Posterior cingulate gyrus (tissue), 11 donors: ENCODE measurements at places on chromosomes 2 and 18.

- DNase-seq, result no peak
Observed at GRCh38 chr2:7045601-7046590, 128.7 kb downstream of the RNF144A start.

GRCh38 chr18:26293982-26294381, 67.7 kb downstream of the TAF4B start:
- DNase-seq, result no peak

- no peak for DNase-seq
Observed at GRCh38 chr2:205936446-205936845, 149.5 kb downstream of the INO80D start.

- no peak for DNase-seq
Observed at GRCh38 chr2:149169656-149170055, 131.2 kb downstream of the LYPD6B start.

- no peak for DNase-seq
Observed at GRCh38 chr2:30713698-30714097, 93.5 kb downstream of the CAPN13 start.

GRCh38 chr2:118530976-118531375, 316.5 kb downstream of the EN1 start:
- no peak for DNase-seq

GRCh38 chr2:85850451-85850850, 38.3 kb downstream of the ST3GAL5 start:
- no peak for DNase-seq

DNA sequence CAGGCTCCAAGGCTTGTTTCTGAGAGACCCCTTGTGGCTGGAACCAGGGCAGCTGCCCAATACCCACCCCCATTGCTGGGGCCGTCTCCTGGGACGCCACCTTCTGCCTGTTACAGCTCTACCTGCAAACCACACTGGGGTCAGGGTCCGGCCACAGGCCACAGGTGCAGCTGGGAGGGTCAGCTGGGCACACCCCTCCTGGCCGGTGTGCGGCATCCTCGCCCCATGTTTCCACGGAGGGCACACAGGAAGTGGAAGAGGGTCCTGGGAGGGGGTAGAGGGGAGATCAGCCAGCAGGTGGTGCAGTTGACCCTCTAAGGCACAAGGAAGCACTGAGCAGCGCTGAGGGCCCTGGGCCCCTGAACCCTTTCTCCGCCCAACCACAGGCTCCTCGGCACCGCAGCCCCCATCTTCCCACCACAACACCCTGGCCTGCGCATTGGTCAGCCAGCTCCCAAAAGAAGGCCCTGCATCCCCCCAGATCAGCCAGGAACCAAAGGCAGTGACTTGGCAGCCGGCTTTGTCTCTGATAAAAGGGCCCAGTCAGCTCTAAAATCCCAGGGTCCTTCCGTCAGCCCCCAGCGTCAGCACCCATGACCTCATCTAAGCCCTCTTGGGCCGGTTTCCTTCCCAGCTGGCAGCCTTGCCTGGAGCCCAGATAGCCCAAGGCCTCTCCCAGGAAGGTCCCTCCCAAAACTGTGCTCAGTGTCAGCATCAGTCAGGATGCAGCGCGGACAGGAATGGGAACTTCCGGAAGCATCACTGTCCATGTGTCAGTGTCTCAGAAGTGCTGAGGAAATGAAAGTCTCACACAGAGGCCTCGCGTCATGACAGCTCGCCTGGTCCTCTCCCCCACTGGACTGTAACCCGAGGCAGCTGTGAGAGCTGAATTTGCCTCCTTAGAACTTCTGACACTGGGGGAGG, 1.7 kb downstream of the ERFE start:
- no peak for DNase-seq

- DNase-seq, result no peak
Observed at GRCh38 chr2:134333646-134334189, 79.8 kb downstream of the MGAT5 start.

DNA sequence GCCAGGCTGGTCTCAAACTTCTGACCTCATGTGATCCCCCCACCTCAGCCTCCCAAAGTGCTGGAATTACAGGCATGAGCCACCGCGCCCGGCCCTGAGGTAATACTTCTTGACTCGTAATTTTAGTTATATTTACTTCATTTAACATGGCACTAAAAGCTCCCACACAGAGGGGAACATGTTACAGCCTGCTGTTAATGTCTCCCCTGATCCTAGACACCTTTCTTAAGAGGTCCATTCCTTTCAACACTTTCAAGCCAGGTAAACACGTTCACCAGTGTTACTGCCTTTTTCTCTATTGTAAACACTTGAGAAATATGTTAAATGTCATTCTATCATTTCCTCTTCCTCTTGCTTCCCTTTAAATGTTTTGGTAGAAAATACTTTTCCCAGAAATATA, 161.4 kb downstream of the METTL4 start:
- DNase-seq, result no peak

DNA sequence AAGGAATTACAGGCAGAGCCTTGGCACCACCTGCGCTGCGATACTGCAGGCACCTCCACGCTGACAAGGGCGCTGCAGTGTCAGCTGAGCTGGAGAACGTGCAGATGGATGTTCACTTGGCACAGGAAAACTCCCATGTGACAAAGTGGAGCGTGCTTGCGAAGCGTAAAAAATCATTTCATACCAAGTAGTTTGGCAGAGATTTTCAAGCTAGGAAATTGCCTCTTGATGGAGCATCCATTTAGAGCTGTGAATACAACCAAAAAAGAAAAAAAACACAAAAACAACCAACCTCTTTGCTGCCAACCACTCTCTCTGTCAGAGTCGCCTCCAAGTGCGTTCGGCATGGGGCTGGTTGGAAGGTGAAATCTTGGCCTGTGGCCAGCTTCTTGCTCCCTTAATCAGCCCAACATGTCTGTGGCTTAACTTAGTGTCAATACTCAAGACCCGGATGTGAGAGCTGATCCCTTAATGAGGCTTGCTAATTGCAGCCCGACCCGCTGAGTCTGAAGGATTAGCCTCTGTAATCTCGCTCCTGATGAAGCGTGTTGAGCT, 38.1 kb downstream of the ACOXL start:
- no peak for DNase-seq

DNA sequence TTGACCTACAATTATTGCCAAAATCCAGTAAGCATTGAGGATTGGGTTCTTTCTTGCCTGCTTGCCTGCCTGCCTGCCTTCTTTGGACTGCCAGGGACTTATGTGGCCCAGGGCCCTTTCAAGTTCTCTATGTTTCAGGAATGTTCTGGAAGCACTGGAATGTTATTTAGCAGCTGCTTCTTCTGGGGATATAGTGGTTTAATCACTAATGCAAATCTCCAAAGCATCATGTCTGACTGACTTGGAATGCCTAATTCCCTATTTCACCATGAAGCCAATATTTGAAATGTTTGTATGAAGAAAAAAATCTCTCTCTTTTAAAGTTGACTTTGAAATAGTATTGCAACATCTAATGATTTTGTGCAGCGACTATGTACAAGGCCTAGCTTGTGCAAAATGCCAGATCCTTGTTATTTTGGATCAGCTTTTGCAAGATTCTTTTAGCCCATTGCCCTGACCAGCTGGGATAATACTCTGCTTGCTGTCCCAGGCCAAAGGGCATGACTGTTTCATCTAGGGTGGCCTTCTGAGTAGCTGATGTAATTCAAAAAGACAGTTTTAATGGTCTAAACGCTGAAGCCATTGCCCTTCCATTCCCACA, 204.6 kb downstream of the RND3 start:
- DNase-seq, result no peak

DNA sequence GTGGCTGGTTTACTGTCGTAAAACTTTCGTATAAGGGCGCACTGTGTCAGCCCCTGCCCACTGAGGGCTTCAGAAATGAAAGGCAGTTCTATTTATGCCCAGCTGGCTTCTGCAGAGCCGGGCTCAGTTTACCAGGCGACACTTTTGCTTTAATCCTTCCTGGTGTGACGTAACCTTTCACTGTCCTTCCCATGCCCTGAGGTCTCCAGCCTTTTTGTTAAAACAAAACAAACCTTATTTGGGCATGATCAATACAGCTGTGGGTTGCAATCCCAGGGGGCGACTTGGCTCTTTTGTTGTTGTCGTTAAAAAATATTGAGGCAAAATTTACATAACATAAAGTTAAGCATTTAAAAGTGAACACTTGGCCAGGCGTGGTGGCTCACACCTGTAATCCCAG, 85.3 kb downstream of the AGAP1 start:
- DNase-seq, result peak; percentile 22

DNA sequence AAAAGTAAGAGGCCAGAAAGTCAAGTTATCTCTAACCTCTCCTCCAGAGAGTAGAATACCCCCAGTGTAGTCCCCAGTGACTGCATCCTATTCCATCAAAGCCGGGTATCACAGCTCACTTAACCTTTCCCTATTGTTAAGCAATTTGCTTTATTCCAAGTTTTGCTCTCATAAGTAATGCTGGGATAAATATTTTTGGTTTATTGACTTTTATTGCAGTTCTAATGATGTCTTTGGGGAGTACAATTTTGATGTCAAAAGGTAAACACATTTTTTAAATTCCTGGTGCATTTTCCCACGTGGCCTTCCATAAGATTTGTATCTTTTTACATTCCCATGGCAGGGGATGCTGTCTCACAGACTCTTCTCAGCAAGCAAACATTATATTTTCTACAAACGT, 43.3 kb downstream of the CMPK2 start:
- no peak for DNase-seq

GRCh38 chr2:106189764-106190468, 4.2 kb downstream of the UXS1 start:
- DNase-seq, result no peak

DNA sequence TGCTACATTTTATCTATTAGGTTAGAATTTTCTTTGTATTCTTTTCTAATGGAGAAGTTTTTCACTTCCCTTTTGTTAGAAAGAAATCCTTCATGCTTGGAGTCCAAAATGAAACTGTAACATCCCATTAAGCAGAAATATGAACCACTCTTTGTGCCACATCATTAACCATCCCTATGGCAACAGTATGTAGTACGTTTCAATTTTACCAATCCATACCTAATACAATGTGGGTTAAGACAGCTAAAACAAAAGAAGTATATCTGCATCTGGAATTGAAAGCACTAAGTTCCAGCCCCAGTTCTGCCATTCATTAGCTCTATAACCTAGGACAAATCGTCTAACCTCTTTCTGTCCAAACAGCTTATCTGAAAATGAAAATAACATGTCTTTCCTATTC, 409.2 kb upstream of the SPHKAP start:
- no peak for DNase-seq

GRCh38 chr18:8474661-8475060, 134.6 kb upstream of the RAB12 start:
- no peak for DNase-seq

GRCh38 chr2:234288974-234289455, 207.9 kb downstream of the ARL4C start:
- peak; percentile 89 for DNase-seq

DNA sequence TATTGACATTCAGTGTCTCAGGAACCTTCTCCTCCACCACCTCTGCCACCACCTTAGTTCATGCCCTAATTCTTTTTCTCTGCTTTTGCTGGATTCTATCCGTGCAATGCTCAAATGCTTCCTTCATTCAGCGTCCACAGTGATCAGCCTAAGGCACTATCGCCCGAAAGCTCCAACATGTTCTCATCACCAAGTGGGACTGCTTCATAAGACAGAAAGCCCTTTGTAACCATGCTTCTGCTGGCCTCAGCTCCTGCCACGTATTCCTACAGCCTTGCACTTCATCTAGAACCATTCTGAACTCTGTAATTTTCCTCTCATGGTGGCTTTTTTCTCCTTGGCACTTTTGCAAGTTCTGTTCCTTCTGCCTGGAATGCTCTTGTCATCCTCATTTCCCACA, 222.9 kb downstream of the HNMT start:
- DNase-seq, result no peak

DNA sequence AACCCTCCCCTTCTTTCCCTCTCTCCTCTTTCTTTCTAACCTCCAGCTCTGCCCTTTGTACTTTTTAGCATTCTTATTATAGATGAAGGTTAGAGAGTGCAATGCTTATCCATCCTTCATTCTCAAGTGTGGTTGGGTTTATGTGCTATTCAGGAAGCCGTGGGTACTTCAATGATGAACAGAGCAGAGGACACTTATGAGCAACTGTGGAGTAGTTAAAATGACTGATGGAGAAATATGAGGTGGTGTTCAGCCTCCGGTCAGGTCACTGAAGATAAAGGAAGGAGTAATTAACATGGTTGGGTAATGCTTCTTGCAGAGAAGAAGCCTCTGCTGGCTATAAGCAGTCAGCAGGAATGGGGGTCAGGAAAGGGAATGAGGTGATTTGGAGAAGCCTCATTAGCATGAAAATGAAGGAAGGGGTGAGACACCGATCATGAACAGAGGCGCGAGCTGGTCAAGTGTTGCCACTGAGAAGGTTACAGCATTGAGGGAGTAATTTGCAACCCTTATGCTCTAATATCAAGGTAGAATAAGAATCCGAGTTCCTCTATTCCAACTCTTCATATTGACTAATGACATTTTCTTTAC, 174.7 kb downstream of the LPIN1 start:
- no peak for DNase-seq

DNA sequence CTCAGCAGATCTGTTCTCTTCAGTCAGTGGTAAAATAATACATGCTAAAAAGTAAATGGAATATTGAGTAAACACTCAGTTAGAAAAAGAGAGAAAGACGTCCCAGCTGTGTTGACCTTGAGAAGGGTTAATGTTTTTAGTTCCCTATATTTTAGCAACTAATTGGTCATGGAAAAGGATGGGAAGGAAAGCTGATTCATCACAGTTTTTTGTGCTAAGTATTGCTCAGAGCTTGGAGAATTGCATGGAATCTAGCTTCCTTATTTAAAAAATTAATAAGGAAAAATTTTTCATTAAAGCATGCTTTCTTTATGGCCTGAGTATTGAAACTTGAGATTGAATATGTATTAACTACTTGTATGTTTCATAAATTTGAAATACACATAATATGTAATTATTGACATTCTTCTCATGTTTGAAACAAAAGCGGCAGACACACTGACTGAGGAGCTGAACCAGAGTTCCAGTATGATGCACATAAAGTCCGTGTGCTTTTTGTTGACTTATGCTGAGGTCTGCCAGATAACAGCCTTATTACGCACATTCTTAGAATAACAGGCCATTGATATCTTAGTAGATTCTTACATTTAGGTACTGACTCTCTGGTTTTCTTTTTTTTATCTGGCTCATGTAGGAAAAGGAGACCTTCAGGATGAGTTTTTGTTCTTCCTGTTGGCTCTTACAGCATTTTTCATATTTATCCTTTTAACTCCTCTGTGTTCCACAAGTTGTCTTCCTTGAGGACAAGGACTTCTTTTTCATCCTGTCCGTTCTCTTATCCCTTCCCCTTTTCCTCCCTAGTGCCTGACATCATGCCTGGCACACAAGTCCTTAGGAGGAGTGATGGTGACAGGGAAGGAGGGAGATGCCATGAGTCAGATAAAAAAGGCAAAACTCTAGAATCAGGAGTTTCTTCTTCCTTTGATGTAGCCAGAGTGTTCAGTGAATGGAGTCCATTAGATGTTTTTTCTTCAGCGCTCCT, 194.1 kb downstream of the PTPRM start:
- no peak for DNase-seq

GRCh38 chr2:56128235-56128634, 55.6 kb upstream of the CCDC85A start:
- no peak for DNase-seq

GRCh38 chr2:105537466-105537865, 138.6 kb upstream of the FHL2 start:
- no peak for DNase-seq
